ENCODE measurements at places on chromosomes 16 and 17.
A peak's percentile ranks its signal among the peaks of the same experiment; 100 is the strongest.

- DNase-seq = no peak
These were observed 189.4 kb downstream of the RAB11FIP4 start for GRCh38 chr17:31580706-31581490.

- DNase-seq = no peak
These were observed 12.2 kb upstream of the METRNL start for GRCh38 chr17:83067071-83067717.

DNA sequence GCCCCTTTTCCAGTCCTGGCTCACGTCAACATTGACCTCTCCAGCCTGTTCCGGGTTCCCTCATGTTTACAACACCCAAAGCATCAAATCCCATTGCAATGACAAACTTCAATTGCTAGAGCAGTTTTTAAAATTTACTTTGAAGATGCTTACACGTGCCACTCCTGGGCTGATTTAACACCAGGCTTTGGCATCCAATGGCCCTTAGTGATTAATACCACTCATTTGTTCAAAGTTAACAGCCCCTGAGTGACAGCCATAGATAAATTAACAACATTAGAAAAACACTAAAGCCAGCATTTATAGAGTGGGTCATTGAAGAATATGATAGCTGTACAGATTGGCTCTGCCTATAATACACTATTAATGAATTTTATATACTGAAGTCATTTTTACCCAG is 135.1 kb downstream of the PMP22 start:
- no peak for DNase-seq

DNA sequence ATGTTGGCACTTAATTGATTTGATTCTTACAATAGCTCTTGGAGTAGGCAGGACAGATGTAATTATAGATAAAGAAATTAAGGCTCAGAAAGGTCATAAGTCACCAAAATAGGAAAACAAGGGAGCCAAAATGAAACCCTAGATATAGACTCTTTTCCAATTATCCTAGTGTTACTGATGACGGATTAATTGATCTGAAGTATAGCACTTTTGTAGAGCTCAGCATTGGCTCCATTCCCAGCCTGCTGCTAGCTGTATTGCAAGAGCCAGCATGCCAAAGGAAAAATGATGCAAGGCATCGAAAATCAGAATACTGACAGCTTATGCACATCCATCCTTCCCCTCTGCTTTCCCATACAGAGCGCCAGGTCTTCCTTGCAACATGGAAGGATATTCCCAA is 21.6 kb upstream of the RASL10B start:
- no peak for DNase-seq

DNA sequence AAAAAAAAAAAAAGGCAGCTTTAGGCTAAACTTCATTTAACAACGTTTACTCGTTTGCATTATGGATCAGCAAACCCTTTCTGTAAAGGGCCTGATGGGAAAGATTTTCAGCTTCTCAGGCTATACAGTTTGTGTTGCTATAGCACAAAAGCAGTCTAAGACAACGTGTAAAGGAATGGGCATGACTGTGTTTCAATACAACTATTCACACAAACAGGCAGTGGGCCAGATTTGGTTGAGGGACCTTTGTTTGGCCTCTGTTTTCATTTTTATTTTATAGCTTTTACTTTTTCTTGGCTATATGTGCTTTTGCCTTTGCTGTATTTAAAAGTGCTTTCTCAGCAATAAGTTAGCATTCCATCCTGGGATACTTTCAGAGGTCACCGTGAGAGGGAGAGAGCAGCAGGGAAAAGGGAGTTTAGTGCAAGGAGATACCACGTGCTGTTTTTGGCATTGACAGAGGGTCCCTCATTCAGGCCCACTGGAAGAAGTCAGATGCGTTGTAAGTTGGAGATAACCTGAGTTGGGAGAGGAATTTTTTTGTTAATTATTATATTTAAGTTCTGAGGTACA is 335.6 kb downstream of the UTP18 start:
- no peak for DNase-seq

DNA sequence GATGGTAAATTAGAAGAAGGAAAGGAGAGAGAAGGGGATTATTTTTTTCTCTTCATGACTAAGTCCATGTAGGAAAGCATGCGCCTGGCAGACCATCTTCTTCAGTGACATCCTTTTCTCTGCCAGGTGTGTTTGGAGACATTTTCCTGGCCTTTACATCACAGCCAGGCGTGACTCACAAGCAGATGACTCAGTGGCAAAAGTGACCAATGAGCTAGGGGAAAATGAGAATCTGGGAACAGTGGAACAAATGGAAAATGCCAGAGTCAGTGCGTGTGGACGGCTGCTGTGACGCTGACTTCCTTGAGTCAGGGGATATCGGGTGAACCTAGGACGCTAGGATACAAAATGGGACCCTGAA is 9.4 kb downstream of the KIAA0513 start:
- DNase-seq = peak; percentile 50

GRCh38 chr16:4611337-4612021 is 3.2 kb downstream of the UBALD1 start:
- DNase-seq = no peak

DNA sequence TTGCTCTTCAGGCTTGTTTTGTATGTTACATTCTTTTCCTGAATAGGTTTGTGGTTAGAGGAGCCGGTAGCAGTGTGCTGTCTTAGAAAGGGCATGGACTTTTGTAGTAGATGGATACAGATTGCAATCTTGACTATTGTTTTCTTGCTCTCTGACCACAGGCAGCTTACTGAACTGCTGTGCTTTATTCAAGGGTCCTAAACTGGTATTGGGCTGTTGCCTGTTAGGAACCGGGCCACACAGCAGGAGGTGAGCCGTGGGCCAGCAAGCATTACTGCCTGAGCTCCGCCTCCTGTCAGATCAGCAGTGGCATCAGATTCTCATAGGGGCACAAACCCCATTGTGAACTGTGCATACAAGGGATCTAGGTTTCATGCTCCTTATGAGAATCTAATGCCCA is 373.9 kb downstream of the CPPED1 start:
- DNase-seq = no peak

DNA sequence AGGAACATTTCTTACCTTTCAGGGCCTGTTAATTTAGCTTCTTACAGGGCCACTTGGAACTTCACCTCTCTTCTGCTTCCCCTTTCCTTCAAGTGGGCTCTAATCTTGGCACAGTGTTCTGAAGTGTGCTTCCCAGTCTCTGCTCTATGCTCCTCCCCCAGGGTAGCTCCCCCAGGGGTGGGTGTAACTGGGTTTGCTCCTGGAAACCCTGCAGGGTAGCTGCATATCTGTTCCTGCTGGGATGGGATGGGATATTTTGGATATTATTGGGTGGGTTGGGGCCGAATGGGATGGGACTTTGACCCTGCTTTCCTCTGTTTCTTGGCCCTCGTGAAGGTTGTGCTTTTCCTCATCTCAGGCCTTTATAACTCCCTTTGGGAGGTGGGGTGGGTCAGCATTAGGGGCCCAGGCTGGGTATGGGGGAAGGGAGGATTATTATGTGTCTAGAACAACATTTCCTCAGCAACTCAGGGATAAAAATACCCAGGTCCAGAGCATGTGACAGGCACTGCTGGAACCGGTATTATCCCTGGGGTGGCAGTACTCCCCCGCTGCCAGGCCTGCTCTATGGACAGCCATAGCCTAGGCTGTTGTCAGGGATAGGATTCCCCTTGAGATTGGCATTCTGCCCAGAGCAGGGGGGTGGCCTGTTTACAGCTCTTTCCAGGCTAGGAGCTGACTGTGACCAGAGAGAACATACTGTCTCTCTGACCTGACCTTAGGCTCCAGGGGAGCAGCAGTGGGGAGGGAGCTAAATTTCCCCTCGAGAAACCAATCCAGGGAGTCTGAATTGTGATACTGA is 5.0 kb downstream of the NFE2L1 start:
- no peak for DNase-seq

- no peak for DNase-seq
These were observed 139.3 kb downstream of the KCNJ2 start for GRCh38 chr17:70308618-70309017.
